T-helper 1 cell (primary cell): ENCODE measurements at places on chromosomes 6 and 20.

DNA sequence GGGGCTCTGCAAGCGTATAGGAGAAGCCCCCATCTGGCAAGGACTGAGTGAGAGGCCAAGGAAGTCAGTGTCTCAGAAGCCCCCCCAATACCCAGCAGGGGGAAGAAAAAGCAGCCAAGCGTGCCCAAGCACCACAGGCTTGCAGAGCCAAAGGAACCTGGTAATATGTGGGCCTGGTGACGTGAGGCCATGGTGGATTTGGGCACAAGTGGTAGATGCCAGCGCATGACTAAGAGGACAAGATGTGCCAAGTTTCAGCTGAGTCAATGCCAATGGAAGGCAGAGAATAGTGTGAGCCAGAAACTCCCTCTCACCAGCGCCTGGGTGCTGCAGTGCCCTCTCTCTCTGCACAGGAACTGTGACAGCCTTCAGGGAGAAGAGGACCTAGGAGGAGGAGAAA is 110.0 kb downstream of the QRSL1 start:
- DNase-seq: no peak

DNA sequence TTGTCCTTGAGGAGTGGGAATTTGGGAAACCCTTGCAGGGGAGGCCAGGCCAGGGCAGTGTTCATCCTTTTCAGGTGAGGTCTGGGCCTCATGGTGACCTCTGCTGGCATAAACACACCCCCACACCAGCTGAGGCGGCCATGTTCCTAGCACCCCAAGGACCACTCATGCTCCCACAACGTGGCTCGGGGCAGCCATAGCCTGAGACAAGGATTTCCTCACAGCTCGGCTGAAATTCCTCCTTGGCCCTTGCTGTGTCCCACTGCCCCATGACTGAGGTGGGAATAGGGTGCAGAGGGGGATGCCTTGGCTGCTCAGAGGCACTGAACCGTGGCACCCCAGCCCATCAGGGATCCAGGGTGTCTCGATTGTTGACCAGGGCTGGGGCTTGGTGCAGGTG is 27.3 kb upstream of the SPDEF start:
- DNase-seq: no peak

DNA sequence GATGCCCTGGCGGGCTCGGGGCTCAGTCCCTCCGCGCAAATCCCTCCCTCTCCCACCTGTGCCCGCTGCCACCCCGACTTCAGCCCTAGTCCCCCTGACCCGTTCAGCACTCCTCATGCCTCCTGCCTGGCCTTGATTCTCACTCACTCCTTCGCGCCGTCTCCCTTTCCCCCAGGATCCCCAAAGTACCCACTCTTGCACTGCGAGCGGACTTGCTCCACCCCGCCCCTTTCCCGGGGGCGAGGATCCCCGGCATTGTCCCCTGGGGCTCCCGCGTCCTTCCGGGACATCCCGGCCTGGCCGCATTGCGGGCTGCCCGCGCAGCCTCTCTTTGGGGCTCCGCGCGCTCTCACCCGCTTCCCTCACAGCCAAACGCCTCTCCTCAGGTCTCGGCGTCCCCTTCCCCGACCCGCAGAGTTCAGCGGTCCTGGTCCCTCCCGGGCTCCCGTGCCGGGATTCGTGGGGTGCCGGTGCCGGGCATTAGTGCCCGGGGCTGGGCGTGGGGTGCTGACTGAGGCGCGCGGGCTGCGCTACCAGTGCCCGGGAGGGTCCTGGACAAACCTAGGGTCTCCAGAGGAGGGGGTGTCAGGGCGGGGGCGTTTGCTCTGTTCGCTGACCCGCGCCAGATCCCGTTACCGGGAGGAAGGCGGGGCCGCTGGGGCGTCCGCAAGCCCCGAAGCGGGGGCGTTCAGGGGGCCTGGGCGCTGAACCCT is 45.5 kb upstream of the SUPT3H start:
- DNase-seq: no peak

GRCh38 chr6:134683783-134684422 is 266.0 kb downstream of the ALDH8A1 start:
- DNase-seq: no peak

GRCh38 chr6:110221738-110222137 is 41.5 kb downstream of the CDC40 start:
- DNase-seq: no peak

DNA sequence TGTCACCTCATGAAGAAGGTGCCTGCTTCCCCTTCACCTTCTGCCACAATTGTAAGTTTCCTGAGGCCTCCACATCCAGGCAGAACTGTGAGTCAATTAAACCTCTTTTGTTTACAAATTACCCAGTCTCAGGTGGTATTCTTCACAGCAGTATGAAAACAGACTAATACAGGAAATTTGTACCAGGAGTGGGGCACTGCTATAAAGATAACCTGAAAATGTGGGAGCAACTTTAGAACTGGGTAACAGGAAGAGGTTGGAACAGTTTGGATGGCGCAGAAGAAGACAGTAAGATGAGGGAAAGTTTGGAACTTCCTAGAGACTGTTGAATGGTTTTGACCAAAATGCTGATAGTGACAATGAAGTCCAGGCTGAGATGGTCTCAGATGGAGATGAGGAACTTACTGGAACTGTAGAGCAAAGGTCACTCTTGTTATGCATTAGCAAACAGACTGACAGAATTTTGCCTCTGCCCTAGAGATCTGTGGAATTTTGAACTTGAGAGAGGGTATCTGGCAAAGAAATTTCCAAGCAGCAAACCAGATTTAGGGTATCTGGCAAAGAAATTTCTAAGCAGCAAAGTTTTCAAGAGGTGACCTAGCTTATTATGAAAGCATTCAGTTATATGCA is 23.5 kb upstream of the COL21A1 start:
- DNase-seq: no peak

GRCh38 chr6:27890445-27891319 is 21.5 kb downstream of the OR2B2 start:
- DNase-seq: peak; percentile 69

- no peak for DNase-seq
Observed at GRCh38 chr6:139883776-139884175, 509.3 kb upstream of the CITED2 start.

- DNase-seq: no peak
Observed at GRCh38 chr6:22726966-22727365, 157.6 kb downstream of the HDGFL1 start.

DNA sequence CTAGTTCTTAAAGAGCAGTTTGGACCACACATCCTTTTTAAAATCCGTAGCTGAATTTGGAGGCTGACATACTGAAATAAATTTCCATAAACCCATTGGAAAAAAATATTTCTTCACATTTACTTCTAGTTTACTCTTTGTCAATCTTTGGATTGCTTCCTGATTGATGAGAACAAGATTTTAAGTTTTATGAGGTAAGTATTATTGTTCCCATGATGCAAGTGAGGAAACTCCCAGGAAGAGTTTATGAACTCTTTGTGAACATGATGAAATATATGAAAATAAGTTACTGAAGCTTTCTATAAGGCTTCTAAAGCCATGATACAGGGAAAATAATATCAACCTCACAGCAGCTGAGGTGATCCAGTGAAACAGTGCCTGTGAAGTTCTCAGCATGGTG is 320.0 kb downstream of the GJA1 start:
- no peak for DNase-seq

- DNase-seq: no peak
Observed at GRCh38 chr6:168823397-168824212, 382.6 kb downstream of the SMOC2 start.

GRCh38 chr6:90003069-90003795 is 109.0 kb downstream of the GJA10 start:
- DNase-seq: no peak

GRCh38 chr6:14399635-14400034 is 282.1 kb downstream of the CD83 start:
- DNase-seq: no peak

DNA sequence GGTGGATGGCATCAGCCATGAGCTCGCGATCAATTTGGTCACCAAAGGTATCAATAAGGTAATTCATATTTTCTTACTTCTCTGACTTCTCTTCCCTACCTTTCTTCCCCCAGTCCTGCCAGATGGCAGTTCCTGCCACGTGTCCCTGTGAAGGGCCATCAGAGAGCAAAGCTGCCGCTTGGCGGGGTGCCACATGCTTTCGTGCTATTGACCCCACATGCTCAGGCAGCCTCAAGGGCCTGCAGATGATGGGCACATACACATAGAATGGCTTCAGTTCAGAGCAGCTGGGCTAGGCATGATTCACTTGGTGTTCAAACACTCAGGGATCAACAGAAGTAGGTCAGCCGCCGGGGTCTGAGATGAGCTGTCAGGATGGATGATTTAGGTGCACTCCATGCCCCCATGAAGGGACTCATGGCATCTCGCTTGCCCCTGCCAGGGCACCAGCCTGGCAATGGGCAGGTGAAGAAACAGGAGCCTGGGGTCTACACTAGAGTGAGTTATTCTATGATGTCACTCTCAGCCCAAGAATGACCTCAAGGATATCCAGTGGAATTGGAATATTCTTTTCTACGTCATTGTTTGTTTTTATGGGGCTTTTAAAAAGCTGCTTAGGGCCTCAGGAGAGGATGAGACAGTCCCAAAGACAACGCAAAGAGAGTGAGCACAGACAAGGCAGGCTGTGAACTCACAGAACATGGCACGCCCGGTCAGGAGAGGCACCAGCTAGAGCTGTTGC is 25.5 kb downstream of the BANF2 start:
- no peak for DNase-seq

- no peak for DNase-seq
Observed at GRCh38 chr20:10556519-10557083, 117.2 kb downstream of the JAG1 start.

GRCh38 chr6:81838031-81838430 is 85.5 kb upstream of the TENT5A start:
- DNase-seq: no peak

- DNase-seq: no peak
Observed at GRCh38 chr6:54291738-54292137, 16.5 kb upstream of the TINAG start.

DNA sequence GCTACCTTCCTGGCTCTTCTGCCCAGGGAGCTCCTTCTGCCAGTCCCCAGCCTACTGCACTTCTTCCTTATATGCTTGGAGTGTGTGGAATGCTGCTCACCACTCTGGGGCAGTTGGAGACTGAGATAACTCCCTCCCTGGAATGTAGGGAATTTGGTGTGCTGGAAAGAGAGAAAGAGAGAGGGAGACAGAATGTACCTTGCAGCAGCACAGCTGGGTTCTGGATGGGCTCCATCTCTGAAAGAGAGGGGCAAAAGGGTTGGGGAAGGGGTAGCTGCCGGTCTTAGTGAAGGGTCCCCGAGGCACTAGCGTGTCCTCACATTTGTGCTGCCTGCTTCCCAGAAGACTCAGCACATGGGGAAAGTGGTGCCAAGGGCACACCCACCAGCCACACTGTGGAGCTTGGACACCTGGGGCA is 40.2 kb upstream of the DDR1 start:
- DNase-seq: no peak

DNA sequence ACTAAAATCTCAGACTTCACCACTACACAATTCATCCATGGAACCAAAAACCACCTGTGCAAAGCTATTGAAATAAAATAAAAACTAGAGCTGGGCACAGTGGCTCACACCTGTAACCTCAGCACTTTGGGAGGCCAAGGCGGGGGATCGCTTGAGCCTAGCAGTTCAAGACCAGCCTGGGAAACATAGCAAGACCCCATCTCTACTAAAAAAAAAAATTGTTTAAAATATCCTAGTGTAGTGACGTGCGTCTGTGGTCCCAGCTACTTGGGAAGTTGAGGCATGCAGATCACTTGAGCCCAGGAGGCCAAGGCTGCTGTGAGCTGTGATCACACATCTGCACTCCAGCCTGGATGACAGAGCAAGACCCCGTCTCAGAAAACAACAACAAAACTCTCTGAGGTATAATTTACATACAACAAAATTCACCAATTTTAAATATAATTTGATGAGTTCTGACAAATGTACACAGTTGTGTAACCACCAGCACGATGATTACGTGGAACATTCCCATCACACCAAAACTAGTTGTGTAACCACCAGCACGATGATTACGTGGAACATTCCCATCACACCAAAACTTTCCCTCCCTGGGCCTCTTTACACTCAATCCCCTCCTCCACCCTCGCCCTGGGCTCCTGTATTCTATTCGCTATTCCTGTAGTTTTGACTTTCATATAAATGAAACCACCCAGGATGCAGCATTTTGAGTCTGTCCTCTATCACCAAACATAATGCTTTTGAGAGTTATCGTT is 107.5 kb downstream of the TAF4 start:
- DNase-seq: no peak

- no peak for DNase-seq
Observed at GRCh38 chr20:44296011-44296410, 15.0 kb downstream of the FITM2 start.

DNA sequence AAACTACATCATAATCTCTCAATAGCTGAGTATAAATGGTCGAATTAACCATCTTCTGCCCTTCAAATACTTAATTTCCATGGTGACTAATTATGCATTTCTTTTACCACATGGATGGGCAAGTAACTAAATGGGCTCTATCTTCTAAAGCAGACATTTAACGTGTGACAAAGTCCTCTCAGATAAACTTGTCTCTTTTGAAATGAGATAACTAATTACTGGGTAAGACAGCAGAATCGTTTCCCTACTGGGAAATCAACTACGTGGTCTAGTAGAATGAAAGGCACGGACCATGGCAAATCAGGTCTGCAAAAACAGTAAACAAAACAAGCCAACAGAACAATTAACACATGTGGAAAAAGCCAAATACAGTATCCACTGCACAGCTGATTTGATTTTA is 137.7 kb downstream of the BACH2 start:
- no peak for DNase-seq

- no peak for DNase-seq
Observed at GRCh38 chr6:142275236-142276006, 26.4 kb upstream of the ADGRG6 start.

- no peak for DNase-seq
Observed at GRCh38 chr6:20811109-20811761, 277.0 kb downstream of the CDKAL1 start.

DNA sequence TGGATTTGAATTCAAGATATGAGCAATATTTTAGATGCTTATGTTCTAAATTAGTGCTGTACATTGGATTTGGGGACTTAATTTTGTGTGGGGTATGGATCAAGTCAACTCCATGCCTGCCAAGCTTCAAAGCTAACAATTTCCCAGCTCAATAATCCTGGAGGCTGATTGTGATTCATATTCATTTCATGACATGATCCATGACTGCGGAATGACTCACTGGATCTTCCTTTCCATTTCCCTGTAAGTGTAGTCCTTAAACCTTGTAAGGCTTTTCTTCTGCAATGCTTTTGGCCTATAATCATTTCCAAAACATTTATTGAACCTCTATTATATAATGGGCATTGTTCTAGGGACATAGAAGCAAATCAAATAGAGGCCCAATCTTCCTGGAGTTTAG is 44.7 kb upstream of the CCN2 start:
- DNase-seq: no peak

- DNase-seq: no peak
Observed at GRCh38 chr6:1336246-1336843, 24.4 kb downstream of the FOXQ1 start.
